ENCODE measurements at places on chromosomes 5 and 9.

GRCh38 chr5:62731022-62731421 is 152.4 kb downstream of the LRRC70 start:
- DNase-seq: no peak

GRCh38 chr5:2751592-2752021 is at the start of gene IRX2:
Gene IRX2, minus strand, starts transcription at chr5:2751677. Its CDS starts 264 bp downstream, at chr5:2751413.
- DNase-seq: peak; percentile 90

GRCh38 chr9:24832307-24832706 is 286.6 kb upstream of the IZUMO3 start:
- DNase-seq: no peak

- no peak for DNase-seq
Observed at GRCh38 chr9:110575169-110575568, 4.4 kb downstream of the SVEP1 start.

DNA sequence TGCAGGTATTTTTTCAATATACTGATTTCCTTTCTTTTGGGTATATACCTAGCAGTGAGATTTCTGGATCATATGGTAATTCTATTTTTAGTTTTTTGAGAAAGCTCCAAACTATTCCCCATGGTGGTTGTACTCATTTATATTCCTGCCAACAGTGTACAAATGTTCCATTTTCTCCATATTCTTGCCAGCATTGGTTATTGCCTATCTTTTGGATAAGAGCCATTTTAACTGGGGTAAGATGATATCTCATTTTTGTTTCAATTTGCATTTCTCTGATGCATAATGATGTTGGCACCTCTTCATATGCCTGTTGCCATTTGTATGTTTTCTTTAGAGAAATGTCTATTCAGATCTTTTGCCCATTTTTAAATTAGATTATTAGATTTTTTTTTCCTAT is 85.6 kb upstream of the FST start:
- DNase-seq: no peak

GRCh38 chr5:137492331-137492730 is 6.8 kb downstream of the SPOCK1 start:
- no peak for DNase-seq

DNA sequence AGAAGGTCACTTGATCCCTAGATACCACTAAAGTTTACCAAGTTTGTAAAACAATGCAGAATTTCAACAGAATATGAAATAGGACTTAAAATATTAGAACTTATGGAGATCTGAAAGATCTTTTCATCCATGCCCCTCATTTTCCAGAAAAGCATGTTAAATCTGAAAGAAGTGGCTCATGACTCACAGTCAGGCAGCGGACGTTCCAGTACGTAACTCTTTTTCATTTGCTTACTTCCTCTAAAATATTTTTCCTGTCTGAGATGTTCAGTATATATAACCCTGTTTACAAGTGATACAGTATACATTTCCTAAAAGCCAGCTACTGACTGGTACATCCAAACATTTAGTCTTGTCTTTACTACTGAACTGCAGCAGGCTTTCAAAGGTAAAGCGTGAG is 22.3 kb downstream of the FBXW2 start:
- no peak for DNase-seq

DNA sequence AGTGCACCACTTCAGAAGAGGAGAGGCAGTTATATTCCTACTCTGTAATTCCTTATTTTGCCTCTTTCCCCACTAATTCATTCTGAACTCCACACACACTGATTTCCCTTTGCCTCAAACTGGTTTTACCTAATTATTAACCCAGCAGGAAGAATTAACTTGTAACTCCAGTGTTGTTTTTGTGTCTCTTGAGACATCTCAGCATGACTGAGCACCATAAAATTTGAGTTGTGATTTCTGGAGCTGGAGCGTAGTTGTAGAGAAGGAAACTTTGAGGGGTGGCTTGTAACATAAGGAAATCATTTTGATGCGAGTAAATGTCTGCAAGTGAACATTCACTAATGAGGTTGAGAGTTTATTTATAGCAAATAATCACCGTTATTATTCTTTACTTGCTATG is 265.2 kb downstream of the TMEM38B start:
- no peak for DNase-seq

DNA sequence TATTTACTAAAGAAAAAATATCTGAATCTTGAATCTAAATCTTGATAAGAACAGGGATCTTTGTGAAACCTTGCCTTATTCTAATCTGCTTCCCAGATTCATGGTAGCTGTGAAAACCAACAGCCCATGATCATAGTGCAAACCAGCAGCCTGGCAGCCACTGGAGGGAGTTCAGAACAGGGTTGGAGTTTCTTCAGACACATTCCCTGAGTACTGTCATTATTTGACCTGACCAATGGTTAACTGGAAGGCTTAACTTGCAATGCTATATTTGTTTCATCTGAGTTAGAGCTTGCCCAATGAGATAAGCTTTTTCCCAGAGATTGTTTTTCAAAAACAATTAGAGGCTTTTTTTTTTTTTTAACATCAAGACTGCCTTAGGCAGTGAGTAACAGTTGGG is 47.8 kb downstream of the LOX start:
- no peak for DNase-seq

- no peak for DNase-seq
Observed at GRCh38 chr5:107467137-107467932, 203.4 kb downstream of the EFNA5 start.

- no peak for DNase-seq
Observed at GRCh38 chr5:82296929-82297328, 18.8 kb upstream of the RPS23 start.

DNA sequence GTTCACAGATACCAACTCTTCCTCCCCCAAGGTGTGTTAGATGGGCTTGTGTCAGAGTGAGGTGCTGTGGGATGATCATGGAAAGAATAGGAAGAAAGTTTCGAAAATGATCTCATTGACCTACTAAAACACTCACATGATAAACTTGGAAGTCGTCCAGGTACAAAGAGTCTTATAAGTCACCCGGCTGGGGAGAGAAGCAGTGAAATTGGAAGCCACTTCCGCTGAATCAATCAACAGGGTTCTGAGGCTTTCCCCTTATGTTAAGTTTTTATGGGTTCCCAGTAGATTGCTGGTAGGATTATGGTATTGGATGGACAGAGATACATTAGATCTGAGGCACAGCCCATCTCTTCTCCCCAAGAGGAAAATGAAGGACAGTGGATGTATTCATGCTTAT is 218.8 kb upstream of the MSX2 start:
- no peak for DNase-seq

- DNase-seq: peak; percentile 50
Observed at GRCh38 chr9:84339962-84340361, 596 bp downstream of the SLC28A3 start.

DNA sequence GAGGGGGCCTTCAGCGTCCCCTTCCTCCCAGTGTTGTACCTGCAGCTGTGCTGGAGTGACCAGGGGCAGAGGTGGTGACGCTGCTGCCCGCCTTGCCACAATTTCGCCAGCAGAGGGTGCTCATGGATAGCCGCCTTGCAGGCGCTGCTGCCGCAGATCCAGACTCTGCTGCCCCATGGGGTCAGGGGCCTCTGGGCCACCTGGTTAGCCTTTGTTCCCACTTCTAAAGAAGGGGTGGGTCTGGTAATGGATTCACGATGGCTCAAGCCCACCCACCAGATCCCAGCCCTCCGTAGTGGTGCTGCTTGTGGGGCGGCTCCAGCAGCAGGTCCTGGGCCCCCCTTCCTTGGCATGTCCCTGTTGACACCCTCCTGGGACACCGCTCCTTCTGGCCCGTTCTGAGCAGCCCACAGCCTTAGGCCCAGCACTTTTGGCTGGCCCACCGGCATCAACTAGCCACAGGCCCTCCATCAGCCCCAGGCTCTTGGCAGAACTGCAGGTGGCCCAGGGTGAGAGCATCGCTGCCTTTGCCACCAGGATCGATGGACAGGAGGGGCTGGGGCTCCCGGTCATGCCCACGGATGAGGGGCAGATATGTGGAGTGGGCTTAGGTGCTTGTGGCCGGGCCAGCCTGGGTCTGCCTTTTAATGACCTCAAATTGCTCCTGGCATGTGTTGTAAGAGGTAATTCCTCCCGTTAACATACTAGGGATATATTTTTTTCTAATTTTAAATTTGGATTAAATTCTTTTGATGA is 57.2 kb downstream of the COL5A1 start:
- DNase-seq: peak; percentile 15

GRCh38 chr5:1445313-1445688 is at the start of gene SLC6A3:
Gene SLC6A3, minus strand, starts transcription at chr5:1445440. Its CDS starts 2,243 bp downstream, at chr5:1443197.
- DNase-seq: no peak

DNA sequence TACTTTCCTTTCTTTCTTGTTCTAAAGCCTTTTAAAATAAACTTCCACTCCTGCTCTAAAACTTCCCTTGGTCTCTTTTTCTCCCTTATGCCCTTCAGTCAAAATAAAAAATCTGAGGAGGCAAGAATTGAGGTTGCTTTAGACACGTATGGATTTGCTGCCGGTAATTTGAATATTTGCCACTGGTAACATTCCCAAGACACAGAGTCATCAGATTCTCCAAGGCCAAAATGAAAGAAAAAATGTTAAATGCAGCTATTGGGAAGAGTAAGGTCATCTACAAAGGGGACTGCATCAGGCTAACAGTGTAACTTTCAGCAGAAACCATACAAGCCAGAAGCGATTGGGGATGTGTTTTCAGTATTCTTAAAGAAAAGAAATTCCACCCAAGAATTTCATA is 311.1 kb downstream of the CDH18 start:
- DNase-seq: peak; percentile 6

DNA sequence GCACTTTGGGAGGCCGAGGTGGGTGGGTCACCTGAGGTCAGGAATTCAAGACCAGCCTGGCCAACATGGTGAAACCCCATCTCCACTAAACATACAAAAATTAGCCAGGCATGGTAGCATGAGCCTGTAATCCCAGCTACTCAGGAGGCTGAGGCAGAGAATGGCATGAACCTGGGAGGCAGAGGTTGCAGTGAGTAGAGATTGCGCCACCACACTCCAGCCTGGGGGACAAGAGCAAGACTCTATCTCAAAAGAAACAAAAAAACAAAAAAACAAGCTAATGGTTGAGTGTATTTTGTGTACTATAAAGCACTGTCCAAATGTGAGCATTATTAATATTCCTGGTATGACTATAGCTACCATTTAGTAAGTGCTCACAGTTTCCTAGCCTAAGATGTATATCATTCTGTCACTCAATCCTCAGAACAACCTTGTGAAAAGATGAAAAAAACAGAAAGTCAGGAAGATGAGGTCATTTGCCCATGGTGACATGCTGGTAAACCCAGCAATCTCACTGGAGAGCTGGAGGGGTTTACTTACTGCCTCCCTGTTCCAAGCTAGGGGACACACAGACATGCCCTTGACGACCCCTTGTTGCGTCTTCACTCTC is 27.7 kb downstream of the ARHGEF37 start:
- no peak for DNase-seq

DNA sequence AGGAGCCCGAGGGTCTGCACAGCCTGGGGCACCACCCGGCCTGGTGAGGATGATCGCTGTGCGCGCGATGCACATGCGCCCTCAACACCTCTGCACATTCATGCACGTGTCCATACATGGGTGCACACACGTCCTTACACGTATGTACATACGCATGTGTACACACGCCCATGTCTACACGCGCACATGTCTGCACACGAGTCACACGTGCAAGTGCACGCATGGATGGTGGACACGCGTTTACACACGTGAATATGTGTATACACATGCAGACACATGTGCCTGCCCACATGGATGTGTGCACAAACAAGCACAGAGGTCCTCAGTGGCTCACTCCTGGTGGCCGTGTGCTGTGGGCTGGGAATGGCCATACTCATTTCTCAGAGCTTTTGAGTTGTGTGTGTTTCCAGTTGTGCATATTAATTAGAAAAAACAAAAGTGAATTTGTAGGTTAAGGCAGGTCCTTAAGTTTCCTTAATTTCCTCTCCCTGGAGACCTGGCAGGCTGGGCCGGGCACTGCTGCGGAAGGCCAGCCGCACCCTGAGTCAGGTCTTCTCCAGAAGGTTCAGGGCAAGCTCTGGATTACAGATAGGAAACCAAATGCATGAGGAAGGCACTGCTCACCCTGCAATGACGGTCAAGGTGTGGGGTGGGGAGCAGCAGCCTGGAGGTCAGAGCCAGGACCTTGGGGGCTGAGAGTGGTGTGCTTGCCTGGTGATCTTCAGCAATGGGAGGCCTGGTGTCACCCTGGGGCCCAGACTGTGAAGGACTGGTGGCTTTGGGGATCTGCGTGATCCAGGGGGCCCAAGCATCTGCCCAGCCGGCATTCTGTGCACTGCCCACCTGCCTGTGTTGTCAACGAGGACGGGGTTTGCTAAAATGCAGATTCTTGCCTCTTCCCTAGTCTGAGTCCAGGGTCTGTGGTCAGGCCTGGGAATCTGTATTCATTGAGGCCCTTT is 1.3 kb upstream of the RNU6ATAC start:
- no peak for DNase-seq

DNA sequence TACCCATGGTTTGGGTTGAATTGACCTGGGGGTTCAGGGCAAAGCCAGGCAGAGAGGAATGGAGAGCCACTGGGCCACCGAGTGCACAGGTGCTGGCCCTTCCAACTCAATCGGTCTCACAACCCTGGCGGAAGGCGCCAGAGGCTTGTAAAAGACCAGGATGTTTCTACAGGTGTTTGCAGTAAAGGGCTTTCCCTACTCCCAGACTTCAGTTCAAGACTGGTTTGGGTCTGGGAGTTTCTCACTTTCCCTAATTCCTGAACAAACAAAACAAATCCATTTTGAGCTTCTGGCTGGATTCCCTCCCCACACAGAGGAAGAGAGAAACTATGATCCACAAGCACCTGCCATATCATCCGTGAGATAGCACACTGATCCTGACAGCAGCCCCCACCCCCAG is 125.2 kb upstream of the KLF4 start:
- no peak for DNase-seq

- peak; percentile 40 for DNase-seq
Observed at GRCh38 chr5:142717582-142718215, 31.8 kb upstream of the FGF1 start.

GRCh38 chr5:53545744-53546143 is 14.7 kb upstream of the NDUFS4 start:
- no peak for DNase-seq

- DNase-seq: no peak
Observed at GRCh38 chr5:41842777-41843176, 27.4 kb downstream of the OXCT1 start.

GRCh38 chr5:169394371-169394770 is 93.4 kb upstream of the SLIT3 start:
- DNase-seq: no peak

GRCh38 chr5:179599973-179600372 is 23.5 kb downstream of the HNRNPH1 start:
- no peak for DNase-seq

GRCh38 chr9:134358662-134359319 is 32.5 kb downstream of the RXRA start:
- DNase-seq: no peak
